Osteoblast (primary cell): ENCODE measurements at places on chromosomes 13 and 19. TPM values are rescaled to one million over a fixed set of nuclear protein-coding genes. Genes with fewer than 3 reads are reported as not detected.

DNA sequence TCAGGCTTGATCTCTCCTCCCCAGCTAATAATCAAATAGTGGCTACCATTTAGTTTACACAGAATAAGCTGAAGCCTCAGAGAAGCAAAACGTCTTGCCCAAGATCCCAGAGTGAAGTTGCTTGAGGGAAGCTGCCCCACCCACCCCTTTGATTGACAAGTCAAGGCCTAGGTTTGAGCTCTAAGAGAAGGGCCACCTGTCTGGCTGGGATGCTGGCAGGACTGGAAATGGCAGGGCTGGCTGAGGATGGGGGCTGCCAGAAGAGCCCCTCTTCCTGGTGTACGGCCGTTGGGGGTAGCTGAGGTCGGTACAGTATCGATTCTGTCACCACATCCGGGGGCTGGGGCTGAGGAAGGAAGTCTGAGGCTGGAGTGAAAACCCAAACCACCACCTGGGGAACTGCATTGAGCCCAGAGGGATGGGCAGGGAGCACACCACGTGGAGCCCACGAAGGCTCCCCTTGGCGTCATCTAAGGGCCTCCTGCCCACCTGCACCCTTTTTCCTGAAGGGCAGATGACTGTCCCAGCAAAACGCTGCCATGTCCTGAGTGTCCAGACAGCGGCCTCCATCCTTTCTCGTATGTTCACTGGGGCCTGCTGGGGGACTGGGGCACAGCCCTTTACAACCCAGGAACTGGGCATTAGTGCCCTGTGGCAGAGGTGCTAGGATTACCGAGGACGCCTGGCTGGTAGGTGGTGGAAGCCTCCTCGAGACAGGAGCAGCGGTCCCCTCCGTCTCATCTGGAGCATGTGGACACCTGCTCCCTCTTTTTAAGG, 1.4 kb upstream of the PRKD2 start:
- peak overlapping the region; percentile 28 for H3K27ac ChIP-seq
- H3K4me1 ChIP-seq = peaks cover 12% of the 10 kb centered on the region
- peaks cover 44% of the 10 kb centered on the region for H3K36me3 ChIP-seq
- H3K27me3 ChIP-seq = no peaks in the 10 kb centered on the region

DNA sequence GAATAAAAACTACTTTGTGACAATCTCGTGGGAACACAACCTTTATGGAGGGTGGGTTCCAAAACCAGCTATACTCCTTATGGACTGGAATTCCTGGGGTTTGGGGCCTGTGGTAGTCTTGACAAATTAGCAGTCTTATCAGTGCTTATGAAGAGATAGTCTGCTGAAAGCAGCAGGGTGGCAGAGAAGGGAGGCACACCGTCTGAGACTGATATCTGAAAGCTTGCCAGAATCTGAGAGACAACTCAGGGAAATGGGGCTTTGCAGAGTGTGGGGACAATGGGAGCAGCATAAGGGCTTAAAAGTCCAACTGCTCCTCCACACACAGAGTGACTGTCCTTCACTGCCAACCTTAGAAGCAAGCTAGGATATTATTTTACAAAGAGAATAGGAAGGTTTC, 95.9 kb downstream of the UGGT2 start:
- no peaks in the 10 kb centered on the region for H3K36me3 ChIP-seq
- no peaks in the 10 kb centered on the region for H3K4me1 ChIP-seq
- DNase-seq = no peak
- no peak overlapping the region for H3K27ac ChIP-seq

DNA sequence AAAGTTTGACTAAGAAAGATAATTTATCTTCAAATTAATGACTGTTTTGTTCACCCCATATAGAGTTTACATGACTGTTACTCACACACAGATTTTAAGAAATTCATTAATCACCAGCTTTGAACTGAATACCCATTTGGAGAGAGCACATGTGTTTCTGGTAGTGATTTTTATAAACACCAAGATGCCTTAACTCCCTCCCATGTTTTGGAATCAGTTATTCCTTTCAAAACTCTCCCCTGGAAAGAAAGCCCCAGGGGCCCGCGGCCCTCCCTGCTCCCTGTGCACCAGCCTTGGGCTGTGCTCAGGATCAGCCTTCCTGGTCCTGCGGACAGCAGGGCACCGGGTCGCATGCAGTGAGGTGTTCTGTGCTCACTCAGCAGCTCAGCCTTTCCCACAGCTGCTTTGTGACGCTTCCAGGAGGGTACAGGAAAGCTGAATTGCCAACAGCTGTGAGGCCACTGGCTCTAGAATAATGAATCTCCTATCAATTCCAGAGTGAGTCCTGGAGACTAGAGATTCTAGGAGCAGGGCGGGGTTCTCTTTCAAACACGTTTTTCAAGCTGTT, 483.2 kb downstream of the EFNB2 start:
- no peaks in the 10 kb centered on the region for H3K4me1 ChIP-seq
- DNase-seq = peak; percentile 57
- H3K36me3 ChIP-seq = no peaks in the 10 kb centered on the region

GRCh38 chr19:3295581-3295980, 70.8 kb upstream of the NFIC start:
- no peak overlapping the region for H3K4me3 ChIP-seq
- peaks cover 22% of the 10 kb centered on the region for H3K27me3 ChIP-seq
- H3K4me1 ChIP-seq = no peaks in the 10 kb centered on the region
- no peak for DNase-seq

DNA sequence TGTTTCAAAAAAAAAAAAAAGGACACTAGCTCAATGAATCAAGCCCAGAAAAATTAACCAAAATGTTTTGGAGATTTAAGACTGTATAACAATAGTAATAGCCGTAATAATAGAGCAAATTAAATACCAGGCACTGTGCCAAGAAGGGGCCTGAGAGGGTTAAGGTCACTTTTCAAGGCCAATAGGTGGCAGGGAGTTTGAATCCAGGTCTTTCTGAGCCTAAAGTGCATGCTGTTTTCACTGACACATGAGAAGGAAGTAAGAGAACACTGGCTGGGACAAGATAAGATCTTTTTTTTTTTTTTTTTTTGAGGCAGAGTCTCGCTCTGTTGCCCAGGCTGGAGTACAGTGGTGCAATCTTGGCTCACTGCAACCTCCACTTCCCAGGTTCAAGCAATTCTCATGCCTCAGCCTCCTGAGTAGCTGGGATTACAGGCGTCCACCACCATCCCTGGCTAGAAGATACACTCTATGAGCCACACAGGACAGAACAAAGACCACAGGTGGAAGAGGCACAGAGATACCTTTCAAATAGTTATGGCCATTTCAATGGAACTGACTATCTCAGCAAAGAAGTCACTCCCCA, 7.7 kb downstream of the FFAR2 start:
- H3K4me3 ChIP-seq = no peak overlapping the region
- DNase-seq = no peak
- no peaks in the 10 kb centered on the region for H3K27me3 ChIP-seq

DNA sequence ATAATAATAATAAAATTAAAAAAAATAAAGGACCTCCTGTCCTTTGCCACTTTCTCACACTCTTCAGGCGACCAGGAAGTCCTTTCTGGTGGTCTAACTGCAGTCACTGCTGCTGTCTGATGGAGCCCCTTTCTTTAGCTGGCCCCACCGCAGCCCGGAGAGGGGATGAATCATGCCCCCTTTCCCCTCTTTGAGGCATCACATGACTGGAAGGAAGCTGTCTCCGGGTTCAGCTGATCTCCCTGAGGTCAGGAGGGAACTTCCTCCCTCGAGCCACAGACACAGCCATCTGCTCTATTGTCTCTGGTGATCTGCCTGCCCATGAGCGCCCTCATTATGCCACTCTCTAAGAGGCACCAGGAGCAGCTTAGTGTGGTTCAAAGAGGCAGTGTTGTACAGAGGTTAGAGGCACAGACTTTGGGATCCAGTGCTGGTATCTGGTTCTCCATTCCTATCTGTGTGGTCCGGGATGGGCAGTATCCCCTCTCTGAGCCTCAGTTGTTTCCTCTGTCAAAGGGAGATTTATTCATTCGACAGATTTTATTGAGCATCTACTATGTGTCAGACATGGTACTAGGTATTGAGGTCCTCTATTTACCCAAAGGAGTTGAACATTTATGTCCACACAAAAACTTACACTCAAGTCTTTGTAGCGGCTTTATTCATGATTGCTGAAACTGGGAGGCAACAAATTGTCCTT, 30.0 kb downstream of the VAV1 start:
- no peak overlapping the region for H3K27ac ChIP-seq
- no peak overlapping the region for H3K4me3 ChIP-seq
- no peak for DNase-seq
- H3K4me1 ChIP-seq = peaks cover 11% of the 10 kb centered on the region
- peaks cover 7% of the 10 kb centered on the region for H3K27me3 ChIP-seq

- peaks cover 67% of the 10 kb centered on the region for H3K36me3 ChIP-seq
- DNase-seq = no peak
- H3K27me3 ChIP-seq = no peaks in the 10 kb centered on the region
- H3K27ac ChIP-seq = no peak overlapping the region
- no peaks in the 10 kb centered on the region for H3K4me1 ChIP-seq
These were observed 27.3 kb downstream of the DNMT1 start for GRCh38 chr19:10167459-10167858.

- peaks cover 22% of the 10 kb centered on the region for H3K36me3 ChIP-seq
- peak; percentile 49 for DNase-seq
- peaks cover 17% of the 10 kb centered on the region for H3K4me1 ChIP-seq
- H3K27me3 ChIP-seq = no peaks in the 10 kb centered on the region
- peak overlapping the region; percentile 93 for H3K27ac ChIP-seq
These were observed 9.4 kb downstream of the ZNF546 start for GRCh38 chr19:40006273-40006691.

DNA sequence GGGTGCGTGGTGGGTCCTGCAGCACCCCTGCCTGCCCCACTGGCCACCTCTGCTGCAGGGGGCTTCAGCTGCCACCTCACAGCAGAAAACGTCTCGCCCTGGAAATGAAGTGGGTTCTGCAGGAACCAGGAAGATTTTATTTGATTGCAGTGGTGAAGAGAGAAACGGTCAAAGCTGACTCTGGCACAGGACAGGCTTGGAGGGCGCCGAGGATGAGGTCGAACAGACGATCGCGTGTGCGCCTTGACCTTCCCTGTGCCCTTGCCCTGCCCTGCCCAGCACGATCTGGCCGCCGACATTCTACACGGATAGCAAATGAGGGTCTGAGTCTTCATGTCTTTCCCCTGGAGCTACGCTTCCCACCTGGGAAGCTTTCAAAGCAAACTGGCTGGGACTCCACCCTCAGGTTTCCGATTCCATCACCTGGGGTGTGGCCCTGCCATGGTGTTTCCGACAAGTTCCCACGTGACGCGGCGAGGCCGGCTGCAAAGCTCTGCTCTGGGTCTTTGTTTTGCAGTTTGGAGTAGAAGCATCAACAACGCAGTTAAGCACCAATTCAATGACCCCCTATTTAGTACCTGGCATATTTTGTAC, 50.3 kb upstream of the TUBGCP3 start:
- H3K4me3 ChIP-seq = no peak overlapping the region
- H3K27ac ChIP-seq = no peak overlapping the region

DNA sequence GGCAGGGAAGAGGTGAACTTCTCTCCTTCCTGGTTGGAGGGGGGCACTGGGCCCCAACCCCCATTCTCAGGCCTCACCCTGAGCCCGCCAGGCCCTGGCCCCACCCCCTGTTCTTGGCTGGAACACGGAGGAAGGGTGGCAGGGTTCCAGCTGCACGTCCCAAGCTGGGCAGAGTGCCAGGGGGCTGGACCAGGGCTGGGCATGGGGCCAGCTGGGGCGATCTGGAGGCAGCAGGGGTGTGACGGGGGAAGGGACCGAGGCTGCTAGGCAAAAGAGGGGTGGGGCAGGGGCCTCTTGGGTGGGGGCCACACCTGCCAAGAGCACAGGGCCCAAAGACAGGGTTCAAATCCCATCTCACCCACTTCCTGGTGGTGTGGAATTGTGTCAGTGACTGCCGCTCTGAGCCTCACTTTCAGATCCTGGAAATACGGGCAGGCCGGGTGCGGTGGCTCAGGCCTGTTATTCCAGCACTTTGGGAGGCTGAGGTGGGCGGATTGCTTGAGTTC, 2.2 kb downstream of the HIF3A start:
- H3K27me3 ChIP-seq = peaks cover 30% of the 10 kb centered on the region
- peaks cover 6% of the 10 kb centered on the region for H3K4me1 ChIP-seq
- H3K4me3 ChIP-seq = peak overlapping the region; percentile 28
- no peak overlapping the region for H3K27ac ChIP-seq
- no peaks in the 10 kb centered on the region for H3K36me3 ChIP-seq
- DNase-seq = peak; percentile 96

GRCh38 chr19:44602081-44602480, 11.3 kb upstream of the IGSF23 start:
- H3K27ac ChIP-seq = no peak overlapping the region
- DNase-seq = no peak
- no peak overlapping the region for H3K4me3 ChIP-seq
- H3K36me3 ChIP-seq = no peaks in the 10 kb centered on the region

DNA sequence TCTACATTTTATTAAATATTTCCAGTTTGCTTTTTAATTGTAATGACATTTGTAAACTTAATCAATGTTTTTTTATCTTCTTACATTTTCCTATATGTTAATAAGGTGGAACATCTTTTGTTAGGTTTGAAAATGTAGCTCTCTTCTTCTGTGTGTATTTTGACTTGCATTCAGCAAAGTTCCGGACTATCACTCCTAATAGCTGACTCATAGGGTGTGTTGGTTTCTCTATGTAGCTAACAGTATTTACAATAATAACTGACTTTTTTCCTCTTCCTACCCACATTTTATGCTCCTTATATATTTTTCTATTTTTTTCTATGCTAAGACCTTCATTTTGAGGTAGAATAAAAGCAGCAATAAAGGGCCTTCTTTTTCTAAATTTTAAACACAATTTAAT, 28.1 kb downstream of the MYO16 start:
- no peaks in the 10 kb centered on the region for H3K36me3 ChIP-seq
- H3K27me3 ChIP-seq = no peaks in the 10 kb centered on the region
- DNase-seq = no peak
- H3K27ac ChIP-seq = no peak overlapping the region

GRCh38 chr19:13597640-13598039, 91.4 kb upstream of the CACNA1A start:
- no peaks in the 10 kb centered on the region for H3K36me3 ChIP-seq
- no peaks in the 10 kb centered on the region for H3K4me1 ChIP-seq
- no peak overlapping the region for H3K27ac ChIP-seq
- H3K27me3 ChIP-seq = peaks cover 9% of the 10 kb centered on the region
- peak; percentile 96 for DNase-seq
- H3K4me3 ChIP-seq = no peak overlapping the region

- no peak for DNase-seq
- H3K27me3 ChIP-seq = no peaks in the 10 kb centered on the region
- peaks cover 12% of the 10 kb centered on the region for H3K36me3 ChIP-seq
- H3K4me1 ChIP-seq = no peaks in the 10 kb centered on the region
These were observed 162.2 kb downstream of the KDM4B start for GRCh38 chr19:5131031-5131505.

CLEC17A gene
- total RNA-seq = under 0.01 TPM in 1 of 2 replicates, not detected in the other

NCAN gene
- total RNA-seq = under 0.01 TPM in 1 of 2 replicates, not detected in the other

GFY gene
- not detected in 2 replicates for total RNA-seq

ZSCAN18 gene
- 49.8 and 60.4 TPM in 2 replicates for total RNA-seq

PSG7 gene
- total RNA-seq = not detected in 2 replicates
